CD4-positive, alpha-beta T cell treated with Interleukin-4 for 4 hours (primary cell): ENCODE measurements at places on chromosomes 11 and 22.

DNA sequence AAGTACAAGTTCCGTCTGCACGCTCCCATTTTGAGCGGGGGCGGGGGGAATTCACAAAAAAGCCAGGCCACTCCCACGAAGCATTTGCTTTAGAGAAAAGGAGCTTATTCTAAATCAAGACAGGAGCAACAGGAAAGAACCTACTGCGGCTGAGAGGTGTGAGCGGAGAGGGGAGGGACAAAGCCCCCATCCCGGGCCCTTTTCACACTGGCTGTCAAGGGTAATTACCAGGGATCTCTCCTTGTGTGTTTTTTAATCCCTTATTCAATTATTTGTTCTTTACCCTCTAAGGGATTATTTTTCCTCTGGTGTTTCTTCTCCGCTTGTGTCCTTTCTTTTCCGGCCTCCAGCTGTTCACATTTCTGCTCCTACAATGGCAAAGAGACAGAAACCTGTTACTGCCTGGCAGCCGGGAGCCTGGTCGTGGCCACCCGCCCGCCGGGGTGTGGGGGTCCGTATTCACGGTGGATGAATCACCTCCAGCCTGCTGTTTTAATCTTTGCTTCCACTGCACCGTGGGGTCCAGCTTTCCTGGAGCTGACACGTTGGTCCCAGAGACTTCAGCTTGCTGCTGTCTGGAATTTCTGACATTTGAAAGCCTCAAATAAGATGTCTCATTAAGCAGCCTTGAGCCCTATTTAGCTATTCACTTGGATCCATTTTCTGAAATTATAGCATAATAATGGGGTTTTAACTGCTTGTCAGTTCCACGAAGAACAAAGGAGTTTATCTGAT is 61.4 kb upstream of the FADD start:
- no peak for DNase-seq

DNA sequence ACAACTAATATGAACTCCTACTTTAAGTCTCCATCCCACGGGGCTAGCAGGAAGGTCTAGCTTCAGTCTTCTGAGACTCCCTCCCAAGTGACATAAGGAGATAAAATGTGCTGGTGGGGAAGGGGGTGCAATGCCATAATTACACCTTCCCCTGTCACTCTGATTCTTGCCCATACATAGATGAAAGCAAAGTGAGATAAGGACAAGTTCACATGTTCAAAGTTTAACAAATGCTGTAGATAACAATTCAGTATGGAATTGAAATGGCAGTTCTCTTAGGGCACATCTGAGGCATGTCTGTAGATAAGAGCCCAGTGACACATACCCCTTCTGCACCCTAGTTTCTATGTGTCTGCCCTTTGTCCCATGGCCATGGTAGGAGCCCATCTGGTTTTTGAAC is 38.2 kb upstream of the PANX1 start:
- DNase-seq = no peak

DNA sequence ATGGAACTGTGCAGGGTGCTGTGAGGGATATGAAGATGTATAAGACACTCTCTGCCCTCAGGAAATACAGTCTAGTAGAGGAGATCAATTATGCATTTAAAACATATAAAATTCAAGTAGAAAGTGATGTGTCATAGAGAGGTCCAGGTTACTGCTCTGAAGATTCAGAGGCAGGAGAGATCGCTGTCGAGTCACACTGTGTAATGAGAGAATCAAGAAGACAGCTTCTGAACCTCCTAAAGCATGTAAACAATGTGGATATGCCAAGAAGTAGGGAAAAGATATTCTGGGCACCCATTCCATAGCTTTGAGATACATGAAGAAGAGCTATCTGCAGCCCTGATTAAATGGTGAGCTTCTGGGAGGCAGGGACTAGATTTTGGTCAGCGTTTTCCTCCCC is 16.7 kb downstream of the SSH3 start:
- DNase-seq = no peak

DNA sequence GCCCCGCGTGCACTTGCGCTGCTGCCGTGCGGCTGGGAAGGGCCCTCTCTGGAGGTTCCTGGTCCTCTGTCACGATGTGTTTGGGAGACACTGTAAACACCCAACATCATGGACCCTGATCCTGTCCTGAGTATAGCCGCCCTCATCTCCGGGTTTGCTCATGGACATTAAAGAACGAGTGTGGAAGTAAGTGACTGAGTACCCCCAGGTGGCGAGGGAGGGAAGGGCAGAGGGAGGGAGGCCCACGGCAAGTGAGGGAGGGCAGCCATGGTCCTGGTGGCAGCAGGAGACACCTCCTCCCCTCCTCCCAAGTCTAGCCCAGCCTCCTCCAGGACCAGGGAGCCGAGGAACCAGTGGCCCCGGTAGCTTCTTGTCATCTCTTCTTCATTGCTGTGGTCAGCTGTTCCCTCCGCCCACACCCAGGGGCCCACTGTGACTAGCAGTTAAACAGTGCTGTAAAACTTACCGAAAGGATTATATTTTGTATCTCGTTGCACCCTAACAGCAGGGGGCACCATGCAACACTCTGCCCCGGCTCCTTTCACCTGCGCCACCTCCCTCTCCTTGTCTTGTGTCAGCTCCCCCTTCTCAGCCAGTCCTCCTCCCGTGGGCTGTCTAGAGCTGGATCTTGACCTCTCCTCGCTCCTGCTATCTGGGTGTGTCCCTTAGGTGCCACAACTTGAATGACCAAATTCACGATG is 566.5 kb upstream of the B3GAT1 start:
- DNase-seq = no peak

GRCh38 chr11:19829109-19829837 is 116.6 kb downstream of the NAV2 start:
- no peak for DNase-seq

DNA sequence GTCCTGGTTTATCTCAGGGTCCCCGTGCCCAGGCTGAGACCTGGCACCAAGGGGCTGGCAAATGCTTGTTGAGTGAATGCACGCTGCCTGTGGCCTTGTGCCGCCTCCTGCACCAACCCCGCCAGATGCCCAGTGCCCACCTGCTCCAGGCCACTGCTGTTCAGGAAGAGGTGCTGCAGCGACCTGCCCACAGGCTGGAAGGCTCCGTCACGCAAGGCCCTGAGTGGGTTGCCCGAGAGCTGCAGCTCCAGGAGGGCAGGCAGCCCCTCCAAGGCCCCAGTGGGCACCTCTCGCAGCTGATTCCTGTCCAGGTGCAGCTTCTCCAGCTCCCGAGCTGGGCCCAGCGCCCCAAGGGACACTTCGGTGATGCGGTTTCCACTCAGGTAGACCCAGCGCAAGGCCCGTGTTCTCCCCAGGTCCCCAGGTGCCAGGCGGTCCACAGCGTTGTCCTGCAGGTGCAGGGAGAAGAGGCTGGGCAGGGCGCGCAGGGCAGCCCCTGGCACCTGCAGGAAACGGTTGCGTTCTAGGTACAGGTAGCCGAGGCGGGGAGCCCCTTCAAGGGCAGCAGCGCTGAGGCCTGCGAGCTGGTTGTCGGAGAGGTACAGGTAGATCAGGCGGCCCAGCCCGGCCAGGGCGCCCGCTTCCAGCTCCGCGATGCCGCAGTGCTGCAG is 3.6 kb downstream of the CHADL start:
- no peak for DNase-seq
